ENCODE measurements at places on chromosomes 11 and 22.

GRCh38 chr22:45324311-45324711 is 14.6 kb downstream of the FAM118A start:
- DNase-seq, result no peak

DNA sequence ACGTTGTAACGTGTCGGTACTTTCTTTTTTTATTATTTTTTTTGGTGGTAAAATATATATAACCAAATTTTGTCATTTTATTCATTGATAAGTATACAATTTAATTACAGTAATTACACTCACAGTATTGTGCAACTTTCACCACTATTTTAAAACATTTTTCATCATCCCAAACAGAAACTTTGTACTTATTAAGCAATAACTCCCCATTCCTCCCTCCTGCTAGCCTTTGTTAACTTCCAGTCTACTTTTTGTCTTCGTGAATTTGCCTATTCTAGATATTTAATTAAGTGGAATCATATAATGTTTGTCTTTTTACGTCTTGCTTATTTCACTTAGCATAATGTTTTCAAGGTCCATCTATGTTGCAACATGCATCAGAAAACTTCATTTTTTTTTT is 58.5 kb downstream of the STIM1 start:
- no peak for DNase-seq

GRCh38 chr22:48177631-48178030 is 1415.2 kb downstream of the TBC1D22A start:
- no peak for DNase-seq

GRCh38 chr11:35162745-35163144 is 23.8 kb downstream of the CD44 start:
- DNase-seq, result no peak
